CD8-positive, alpha-beta T cell (primary cell): ENCODE measurements at places on chromosomes 7 and 10. TPM values are rescaled to one million over a fixed set of nuclear protein-coding genes. Genes with fewer than 3 reads are reported as not detected.
A peak's percentile ranks its signal among the peaks of the same experiment; 100 is the strongest.

The AKR1E2 gene
- 5.2 TPM for total RNA-seq

- DNase-seq = no peak
Measured at GRCh38 chr10:15625261-15625660, 94.5 kb downstream of the ITGA8 start.

GRCh38 chr10:1217237-1217587, 161.0 kb downstream of the WDR37 start:
- DNase-seq = no peak

DNA sequence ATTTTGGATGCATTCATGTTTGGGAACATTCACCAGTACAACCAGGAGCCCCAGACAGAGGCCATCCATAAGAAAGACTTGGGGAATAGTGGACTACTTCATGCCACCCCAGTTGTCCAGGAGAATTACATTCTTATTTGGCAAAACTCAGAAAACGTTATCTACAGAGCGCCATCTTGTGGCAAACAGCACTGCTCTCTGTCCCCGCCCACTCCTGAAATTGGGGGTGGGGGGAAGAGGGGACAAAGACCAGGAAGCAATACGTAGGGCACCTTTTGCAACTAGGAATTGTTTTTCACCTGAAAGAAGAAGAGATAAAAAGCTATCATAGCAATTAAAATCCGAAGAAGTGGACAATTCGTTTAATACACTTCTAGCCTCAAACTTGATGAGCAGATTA, 134.6 kb upstream of the MGMT start:
- DNase-seq = peak; percentile 32

GRCh38 chr7:137572056-137572784, 228.7 kb upstream of the PTN start:
- no peak for DNase-seq

DNA sequence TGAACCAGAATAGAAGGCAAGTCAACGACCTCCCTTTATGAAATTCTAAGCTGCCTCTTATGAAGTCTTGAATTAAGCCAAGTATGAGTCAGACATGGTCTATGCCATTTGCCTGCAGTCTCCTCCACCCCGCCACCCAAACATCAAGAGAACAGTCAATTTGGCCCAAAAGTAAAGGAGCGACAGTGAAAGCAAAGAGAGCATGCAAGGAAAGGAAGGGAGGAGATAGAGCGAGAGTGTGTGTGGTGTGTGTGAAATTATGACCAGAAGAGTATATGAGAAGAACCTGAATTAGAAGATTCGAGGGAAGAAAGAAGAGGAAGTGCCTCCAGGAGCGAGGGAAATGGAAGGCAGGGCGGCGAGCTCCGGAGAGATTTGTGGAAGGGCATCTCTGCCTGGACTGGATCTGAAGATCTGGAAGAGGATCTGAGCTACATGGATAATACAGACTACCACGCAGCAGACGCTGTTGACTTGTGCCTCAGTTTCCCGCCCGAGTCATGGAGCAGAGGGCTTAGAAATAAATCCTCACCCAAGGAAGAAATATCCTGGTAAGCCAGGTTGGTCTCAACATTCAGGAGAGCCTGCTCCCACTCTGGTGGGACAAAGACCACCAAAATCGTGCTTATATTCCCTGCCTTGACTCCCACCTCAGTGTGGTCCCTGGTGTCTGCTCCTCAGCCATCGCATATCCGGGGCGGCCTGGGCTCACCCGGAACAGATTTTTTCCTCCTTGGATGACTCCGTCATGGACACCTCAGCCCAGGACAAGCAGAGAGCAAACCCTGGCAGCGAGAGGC, 459 bp downstream of the ZDHHC6 start:
- DNase-seq = no peak

- no peak for DNase-seq
Measured at GRCh38 chr10:59844436-59844835, 61.9 kb downstream of the CCDC6 start.
